ENCODE measurements at places on chromosomes 1 and 21. TPM values are rescaled to one million over a fixed set of nuclear protein-coding genes. Genes with fewer than 3 reads are reported as not detected.

MCOLN2 gene
- not detected for total RNA-seq

AJAP1 gene
- total RNA-seq: 0.13 TPM

ASTN1 gene
- not detected for total RNA-seq

ZYG11B gene
- 29.2 TPM for total RNA-seq

OVAAL gene
- not detected for total RNA-seq

KIF14 gene
- 7.9 TPM for total RNA-seq

TMPRSS15 gene
- total RNA-seq: not detected

KCNK1 gene
- total RNA-seq: not detected

ZFP69B gene
- total RNA-seq: 1.9 TPM

LELP1 gene
- total RNA-seq: not detected

ERICH3 gene
- not detected for total RNA-seq
